ENCODE measurements at places on chromosomes 12 and 14.

DNA sequence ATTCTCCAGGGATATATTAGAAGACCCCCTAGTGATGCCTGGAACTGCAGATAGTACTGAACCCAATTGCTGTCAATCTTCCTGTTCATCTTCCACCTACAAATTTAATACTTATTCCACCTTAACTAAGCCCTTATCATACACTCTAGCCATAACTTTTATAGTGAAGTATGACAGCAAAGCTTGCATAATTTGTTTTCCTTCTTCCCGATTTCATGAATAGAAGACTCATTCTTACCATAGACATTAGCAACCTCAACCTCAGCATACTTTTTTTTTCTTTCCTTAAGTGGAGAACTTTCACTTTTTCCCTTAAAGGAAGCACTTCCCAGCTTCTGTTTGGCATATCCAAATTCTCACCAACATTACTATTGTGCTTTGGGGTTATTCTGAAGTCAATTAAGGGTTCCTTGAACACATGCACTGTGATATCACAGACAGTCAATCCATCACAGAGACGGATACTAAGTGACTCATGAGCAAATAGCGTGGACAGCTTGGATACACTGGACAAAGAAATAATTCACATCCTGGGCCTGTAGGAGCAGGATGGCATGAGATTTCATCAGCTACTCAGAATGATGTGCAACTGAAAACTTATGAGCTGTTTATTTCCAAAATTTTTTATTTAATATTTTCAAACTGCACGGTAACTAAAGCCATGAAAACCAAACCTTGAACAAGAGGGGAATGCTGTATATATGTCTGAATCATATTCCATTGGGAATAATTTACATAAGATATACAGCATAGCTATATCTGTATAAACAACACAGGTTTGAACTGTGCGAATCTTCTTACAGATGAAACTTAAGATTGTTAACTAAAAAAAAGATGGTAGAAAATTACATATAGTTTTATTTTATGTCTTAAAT is 63.9 kb downstream of the SYT1 start:
- DNase-seq, result no peak

- DNase-seq, result no peak
These were observed 20.5 kb upstream of the CORO1C start for GRCh38 chr12:108751821-108752220.

DNA sequence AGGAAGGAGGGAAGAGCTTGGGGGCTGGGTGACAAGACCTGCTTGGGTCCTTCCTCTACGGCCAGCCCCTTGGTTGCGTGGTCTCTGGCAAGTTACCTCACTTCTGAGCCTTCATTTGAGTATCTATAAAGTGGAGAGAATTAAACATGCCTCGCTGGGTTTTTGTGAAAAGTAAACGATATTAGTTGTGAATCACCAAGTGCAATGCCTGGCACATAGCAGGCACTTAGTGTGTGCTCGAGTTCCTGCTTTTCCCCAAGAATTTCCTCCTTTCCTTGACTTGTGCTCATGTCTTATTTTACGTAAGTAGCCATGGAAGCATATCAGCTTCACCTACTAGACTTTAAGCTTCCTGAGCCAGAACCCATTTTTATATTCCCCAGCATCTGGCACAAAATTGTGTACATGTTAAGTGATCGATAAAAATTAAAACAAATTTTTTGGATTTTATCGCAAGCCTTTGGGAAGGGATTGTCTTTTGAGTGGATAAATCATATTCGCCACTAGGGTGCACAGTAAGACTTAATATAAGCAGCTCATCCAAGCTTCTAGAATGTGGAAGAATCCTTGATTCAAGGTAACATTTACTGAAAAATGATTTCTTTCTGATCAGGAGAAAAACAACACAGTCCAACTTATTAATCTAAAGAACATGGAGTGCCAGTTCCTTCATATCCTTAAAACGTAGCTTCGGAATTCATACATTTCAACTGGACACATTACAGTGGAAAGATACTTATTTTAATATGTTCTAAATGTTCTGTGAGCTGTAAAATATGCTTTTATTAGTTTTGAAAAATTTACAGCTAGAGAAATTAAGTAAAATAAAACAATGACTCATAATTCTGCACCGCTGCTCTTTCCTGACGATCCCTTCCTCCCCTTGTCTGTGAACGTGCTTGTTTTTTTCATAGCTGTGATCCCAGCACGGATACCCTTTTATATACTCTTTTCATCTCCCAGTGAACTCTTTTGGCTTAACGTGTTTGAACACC is 62.0 kb downstream of the SLC25A47 start:
- DNase-seq, result no peak

- DNase-seq, result peak; percentile 35
These were observed 31.9 kb upstream of the ZFP36L1 start for GRCh38 chr14:68824517-68825347.

DNA sequence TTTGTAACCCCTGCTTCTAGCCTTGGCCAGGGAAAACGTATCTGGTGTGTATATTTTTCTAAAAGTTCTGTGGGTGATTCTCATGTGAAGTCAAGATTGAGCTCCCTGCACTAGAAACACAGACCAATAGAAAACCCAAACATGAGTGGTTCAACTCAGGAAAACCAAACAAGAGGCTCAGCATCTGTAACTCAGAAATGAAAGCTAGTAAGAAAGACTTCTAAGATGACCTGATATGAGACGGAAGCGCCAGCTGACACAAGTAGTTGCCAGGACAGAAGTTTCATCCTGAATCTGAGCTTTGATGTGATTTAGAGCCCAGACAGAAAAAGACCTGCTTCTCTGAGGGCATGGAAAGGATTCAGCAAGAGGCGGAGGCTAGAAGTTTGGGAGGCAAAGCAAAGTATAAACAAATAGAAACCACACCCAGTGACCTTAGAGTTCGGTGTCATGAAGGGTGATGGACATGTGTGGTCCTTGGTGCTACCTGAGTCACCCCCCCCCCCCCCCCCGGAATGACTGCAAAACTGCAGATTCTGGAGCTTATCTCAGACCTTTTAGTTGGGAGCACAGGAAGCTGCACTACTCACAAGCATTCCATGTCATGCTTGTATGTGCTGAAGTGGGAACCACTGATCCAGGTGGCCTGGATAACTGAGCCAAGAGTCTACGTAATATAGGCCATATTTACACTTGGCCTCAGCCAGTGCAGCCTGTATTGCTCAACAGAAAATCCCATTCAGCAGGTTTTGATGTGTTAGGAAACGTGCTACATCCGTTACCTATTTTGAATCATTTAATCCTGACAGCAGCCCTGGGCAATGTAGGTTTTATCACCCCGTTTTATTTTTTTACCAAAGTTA is 191.3 kb downstream of the ANO6 start:
- no peak for DNase-seq

GRCh38 chr12:18990856-18991255 is 138.7 kb upstream of the PLEKHA5 start:
- no peak for DNase-seq

- no peak for DNase-seq
These were observed 602.1 kb upstream of the TMEM132C start for GRCh38 chr12:127664901-127665300.

DNA sequence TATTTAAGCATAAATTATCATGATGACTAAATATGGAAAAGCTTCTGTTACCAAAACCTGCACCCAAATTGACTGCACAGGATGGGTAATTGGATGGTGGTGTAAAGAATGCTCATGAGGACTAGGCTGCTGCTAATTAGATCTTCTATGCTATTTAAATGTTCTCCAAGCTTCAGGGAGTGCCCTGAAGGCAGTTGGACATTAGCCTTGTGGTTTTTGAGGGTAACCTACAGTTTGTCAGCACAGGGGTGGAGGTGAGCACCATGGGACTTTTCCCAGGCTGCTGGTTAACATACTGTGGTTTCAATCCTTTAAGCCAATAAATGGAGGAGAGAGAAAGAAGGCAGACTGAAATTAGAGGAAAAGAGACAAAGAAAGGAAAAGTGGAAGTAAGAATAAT is 145.0 kb downstream of the WIF1 start:
- no peak for DNase-seq

GRCh38 chr12:105740970-105741725 is 397.6 kb downstream of the NUAK1 start:
- no peak for DNase-seq

DNA sequence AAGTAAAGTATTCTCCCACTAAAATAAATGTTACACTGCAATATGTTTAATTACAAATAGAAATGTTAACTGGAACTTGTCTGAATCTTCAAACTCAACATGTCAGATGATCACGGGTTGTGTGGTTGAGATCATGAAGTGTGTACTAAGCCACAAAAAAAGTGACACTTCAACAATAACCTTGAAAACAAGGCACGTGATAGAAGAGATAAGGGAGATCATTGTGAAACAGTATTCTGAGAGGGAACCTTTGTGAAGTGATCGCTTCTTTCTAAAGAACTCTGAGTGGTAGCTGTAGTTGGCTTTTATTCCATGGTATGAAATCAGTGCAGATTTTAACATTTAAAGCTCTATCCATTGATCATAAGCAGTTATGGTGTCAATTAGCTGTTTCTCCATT is 60.0 kb downstream of the LIN52 start:
- no peak for DNase-seq

DNA sequence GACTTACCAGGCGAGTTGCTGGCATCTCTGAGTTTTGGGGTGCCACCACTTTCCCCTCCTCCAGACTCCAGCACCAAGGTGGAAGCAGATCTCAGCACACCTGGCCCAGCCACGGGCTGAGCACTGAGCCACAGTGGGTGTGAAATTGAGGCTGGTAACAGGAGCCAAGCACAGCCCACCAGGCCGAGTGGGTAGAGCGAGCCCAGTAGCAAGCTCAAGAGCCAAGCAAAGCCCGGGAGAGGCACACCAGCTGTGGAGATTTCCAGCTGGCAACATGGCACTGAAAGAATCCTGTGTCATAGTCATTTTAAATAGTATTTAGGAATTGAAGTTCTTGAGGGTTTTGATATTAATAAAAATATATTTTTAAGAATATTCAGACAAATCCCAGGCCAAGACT is 596.2 kb upstream of the TMEM132C start:
- no peak for DNase-seq

DNA sequence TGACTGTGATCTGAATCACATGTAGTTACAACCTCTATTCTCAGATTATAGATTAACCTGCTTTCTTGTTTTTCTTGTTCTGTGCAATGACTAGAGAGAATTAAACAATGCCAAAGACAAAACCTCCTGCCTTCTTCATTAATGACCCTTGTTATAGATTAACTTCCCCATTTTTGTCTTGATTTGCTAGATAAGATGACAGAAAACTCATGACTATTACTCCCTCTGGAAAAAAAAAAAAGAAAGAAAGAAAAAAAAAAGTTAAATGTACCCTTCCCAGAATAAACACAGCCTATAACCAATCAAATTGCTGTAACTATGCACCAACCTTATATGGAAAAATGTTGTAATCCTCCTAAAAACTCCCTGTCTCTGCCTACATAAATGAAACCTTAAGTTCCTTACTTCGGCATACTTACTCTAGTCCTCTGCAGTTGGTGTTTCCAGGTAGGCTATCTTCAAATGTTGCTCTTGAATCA is 41.1 kb upstream of the PCED1B start:
- DNase-seq, result no peak

DNA sequence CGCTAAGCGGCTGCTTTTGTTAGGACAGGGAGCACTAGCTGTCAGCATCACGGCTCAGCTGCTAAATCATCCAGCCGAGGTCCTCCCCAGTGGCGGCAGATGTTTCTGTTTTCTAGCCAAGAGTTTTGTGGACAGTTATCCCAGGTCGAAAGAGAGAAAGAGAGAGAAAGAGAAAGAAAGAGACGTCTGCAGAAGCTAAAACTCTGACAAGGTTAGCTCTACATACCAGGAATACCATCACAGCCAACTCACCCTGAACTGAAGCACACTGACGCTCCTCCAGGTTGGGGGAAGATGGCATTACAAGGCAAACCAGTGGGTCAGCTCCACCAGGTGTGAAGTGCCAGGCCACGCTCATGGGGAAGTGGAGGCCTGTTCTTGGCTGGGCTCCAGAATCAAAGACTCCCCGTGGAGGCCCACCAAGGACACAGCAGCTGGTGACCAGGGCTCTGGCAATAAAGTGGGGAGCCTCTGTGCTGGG is 64.9 kb upstream of the DICER1 start:
- no peak for DNase-seq

DNA sequence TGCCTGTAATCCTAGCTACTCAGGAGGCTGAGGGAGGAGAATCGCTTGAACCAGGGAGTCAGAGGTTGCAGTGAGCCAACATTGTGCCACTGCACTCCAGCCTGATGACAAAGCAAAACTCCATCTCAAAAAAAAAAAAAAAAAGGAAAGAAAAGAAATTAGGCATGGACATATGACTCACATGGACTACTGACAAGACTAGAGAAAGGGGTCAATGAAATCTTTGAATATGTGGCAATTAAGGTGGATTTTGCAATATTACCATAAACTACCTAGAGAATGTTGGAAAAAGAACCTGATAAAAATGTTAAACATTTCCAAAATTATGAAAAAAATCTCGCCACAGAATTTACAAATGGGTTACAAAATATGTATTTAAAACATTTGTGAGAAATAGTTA is 873.6 kb downstream of the C12orf50 start:
- DNase-seq, result no peak

- DNase-seq, result no peak
These were observed 105.4 kb upstream of the FGD4 start for GRCh38 chr12:32293808-32294419.

- DNase-seq, result no peak
These were observed 66.8 kb upstream of the SLCO1C1 start for GRCh38 chr12:20628226-20628787.

DNA sequence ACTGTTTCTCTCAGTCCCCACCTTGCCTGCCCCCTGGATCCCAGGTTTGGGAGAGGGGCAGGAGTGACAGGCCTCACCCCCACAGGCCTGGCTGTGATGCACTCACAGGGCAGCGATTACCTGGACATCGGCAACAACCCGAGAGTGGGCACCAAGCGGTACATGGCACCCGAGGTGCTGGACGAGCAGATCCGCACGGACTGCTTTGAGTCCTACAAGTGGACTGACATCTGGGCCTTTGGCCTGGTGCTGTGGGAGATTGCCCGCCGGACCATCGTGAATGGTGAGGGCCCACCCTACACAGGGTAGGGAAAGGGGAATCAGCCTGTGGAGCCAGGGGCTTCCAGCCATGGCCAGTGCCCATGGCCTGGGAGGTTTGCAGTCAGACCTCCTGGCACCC is 8.6 kb downstream of the ACVRL1 start:
- no peak for DNase-seq

DNA sequence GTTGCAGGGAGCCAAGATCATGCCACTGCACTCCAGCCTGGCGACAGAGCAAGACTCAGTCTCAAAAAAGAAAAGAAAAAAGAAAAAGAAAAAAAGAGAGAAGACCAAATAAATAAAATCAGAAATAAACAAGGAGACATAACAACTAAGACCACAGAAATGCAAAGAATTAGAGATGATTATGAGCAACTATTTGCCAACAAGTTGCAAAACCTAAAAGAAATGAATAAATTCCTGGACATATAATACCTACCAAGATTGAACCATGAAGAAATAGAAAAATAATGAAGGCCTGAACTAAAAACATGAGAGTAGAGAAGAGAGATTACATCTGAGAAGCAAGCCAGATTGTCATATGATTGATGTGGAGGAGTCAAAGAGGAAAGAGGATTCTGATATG is 17.6 kb upstream of the EPS8 start:
- DNase-seq, result no peak
